ENCODE measurements at places on chromosomes 1 and 21.

DNA sequence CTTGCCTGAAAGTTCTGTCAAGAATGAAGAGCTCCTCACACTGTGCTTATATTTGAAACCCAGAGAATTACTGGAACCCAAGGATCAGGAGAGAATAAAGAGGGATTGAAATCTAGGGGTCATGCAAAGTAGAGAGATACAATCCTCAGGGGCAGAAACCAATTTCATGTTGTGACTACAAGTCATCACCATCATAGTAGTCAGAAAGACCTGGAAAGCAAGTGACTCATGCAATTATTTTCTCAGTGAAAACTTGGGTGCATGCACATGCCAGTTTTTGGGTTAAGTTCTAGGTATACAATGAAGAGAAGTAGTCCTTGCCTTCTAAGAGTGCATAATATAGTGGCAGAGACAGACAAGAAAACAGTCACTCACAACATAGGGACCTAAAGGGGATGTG lies 210.0 kb downstream of the ZC3H11B start:
- DNase-seq = no peak

- DNase-seq = no peak
These were observed 1381.8 kb downstream of the MRPL39 start for GRCh38 chr21:24225431-24225830.

DNA sequence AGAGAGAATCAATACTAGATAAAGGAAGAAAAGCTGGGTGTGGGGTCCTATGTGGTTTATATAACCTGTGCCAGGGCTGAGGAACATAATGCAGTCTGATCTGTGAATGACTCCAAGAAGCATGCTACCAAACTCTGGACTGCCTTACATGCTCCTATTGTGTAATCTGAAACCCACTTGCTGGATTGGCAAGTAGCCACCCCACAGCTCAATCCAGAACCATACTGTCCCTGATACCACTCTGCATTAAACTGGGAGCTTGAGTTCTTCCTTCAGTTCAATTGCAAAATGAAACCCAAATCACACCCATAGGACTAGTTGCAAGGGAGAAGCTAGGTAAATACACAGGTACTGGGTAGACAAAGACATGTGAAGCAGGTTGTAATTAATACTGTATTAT lies 115.4 kb upstream of the NEGR1 start:
- no peak for DNase-seq

GRCh38 chr1:239583536-239583935 lies 197.2 kb downstream of the CHRM3 start:
- no peak for DNase-seq

- no peak for DNase-seq
These were observed 188.2 kb downstream of the DYRK1A start for GRCh38 chr21:37554661-37555379.

DNA sequence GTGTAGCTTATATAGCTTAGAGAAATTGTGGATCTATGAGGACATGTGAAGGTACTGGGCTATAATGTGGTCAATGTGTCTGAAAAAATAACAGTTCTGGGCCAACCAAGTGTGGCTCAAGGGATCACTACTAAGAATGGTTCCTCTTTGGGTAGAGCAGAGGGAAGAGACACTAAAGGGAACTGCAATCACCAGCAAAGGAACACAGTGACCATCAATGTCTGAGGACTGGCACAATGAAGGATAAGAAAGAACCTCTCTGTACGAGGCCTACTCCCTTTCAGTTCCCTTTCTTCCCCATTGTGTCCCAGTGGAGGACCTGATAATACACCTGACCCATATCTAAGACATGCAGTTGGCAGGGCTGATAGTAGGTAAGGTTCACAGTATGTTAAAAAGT lies 89.9 kb upstream of the JAK1 start:
- DNase-seq = no peak

DNA sequence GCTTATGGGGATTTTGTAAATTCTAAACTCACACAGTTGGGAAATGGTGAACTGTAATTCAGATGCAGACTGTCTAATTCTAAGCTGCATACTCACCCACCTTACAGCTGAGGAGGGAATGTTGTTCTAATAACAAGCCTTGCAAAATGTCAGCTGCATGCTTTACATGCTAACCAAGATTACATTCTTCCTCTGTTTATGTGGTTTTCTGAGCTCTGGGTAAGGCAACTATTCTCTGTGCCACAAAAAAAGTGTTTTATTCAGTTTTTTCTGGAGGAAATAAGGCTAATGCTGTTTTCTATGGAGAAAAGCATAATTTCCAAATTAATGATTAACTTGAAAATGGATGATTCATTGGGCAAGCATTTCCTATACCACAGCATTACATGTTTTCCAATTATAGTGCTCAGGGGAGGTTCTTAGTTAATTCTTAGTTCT lies 64.9 kb downstream of the RGS13 start:
- DNase-seq = no peak

DNA sequence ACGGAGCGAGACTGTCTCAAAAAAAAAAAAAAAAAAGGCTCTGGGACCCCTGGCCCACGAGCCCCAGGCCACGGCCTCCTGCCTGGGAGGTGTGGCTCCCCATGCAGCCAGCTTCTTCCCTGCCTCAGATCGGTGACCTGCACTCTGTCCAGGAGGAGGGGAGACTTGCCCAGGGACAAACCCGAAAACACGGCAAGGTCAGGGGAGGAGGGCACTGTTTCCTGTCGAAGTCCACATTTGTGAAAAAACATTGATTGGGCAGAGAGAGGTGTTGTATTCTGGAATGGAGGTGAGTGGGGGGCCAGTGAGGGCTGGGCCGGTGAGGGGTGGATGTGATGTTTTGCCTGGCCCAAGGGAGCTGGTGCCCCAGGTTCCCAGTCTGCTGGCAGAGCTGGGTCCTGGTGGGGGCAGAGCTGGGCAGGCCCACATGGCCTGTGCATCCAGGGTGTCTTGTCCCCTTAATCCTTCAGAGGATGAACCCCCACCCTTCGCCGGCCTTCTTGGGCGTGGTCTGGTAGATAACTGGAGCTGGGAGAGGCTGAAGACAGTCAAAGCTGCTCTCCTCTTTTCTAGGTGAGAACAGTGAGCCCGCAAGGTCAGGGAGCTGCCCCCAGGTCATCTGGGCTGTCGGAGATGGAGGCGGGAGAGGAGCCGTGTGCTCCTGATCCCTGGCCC lies 12.4 kb upstream of the FAAP20 start:
- DNase-seq = no peak

DNA sequence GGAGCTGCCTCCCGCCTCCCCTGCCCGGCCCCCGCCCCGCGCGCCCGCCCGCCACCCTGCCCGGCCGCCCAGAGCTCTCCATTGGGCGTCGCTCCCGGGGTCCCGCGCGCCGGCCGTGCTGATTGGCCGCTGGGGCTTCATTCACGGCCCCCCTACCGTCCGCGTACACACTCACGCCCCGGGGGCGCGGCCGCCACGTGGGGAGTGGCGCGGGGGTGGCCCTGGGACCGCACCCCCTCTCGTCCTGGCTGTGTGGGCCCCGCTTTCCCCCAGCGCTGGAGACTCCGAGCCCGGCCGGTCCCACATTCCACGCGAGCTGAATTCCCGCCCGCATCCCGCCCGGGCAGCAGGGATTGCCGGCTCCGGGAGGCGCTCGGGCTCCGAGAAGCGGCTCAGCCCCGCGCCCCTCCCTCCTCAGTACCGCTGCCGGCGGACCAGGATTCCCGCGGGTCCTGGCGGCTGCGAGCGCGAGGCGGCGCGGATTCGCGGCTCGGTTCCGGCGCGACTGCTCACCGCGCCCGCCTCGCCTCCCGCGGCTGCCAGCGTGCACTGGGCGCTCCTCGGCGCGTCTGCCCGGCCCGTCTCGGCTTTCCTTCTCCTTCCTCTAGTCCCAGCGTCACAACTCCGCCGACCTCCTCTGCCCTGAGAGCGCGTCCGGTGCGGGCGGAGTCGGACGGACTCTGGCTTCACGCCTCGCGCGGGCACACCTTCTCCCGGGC lies 450 bp upstream of the POU3F1 start:
- DNase-seq = peak; percentile 82

DNA sequence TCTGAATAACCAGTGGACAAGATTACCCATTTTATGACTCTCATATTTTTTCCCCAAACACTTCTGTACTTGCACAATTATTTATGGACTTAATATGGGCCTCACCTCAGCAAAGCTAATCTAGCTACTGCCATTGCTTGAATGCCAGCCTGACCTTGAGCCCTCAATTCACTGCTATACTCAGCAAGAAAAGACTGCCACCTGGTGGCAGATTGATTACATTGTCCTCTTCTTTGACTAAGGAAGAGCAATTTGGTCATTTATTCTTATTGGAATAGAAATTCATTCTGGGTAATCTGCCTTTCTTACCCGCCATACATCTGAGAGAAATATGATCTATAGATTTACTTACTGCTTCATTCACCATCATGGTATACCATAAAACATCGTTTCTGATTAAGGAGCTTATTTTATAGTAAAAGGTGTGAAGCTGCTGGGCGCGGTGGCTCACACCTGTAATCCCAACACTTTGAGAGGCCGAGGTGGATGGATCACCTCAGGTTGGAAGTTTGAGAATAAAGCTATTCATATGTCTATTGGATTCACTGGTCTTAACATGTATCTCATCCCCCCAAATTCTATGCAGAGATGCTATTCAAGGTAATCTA lies 32.9 kb upstream of the DIPK1A start:
- peak; percentile 64 for DNase-seq

- no peak for DNase-seq
These were observed 59.8 kb upstream of the HAO2 start for GRCh38 chr1:119308806-119309205.

- DNase-seq = no peak
These were observed 20.5 kb downstream of the HSPG2 start for GRCh38 chr1:21916447-21917238.

DNA sequence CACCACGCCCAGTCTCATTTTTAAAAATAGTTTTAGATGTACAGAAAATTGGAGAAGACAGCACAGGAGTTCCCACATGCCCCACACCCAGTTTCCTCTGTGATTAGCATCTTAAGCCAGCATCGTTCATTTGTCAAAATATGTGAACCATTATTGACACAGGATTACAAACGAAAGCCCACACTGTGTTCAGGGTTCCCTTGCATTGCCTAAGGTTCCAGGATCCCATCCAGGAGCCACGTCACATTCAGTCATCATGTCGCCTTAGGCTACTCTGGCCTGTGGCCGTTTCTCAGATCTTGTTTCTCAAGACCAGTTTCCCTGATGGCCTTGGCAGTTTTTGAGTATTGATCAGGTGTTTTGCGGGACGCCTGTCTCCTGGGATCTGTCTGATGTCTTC lies 34.7 kb upstream of the TNFRSF1B start:
- DNase-seq = peak; percentile 37

DNA sequence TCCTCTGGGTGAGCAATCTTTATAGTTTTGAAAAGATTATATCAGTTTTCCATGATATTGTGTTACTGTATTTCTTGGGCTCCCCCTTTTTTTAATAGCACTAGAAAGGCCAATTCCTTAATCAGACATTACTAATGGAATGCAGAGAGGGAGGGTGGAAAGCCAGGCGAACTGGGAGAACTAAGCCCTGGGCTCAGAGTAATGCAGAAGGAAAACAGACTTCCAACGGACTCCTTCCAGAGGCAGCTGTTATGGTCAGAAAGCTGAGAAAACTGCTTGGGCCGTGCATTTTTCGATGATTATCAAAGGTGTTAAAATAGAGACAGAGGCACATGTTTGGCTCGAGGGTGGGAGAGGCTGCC lies 206.3 kb downstream of the FOXD2 start:
- DNase-seq = no peak

GRCh38 chr1:162734047-162734446 lies 56.5 kb upstream of the HSD17B7 start:
- DNase-seq = no peak

GRCh38 chr1:35600593-35600992 lies 27.5 kb downstream of the TFAP2E start:
- no peak for DNase-seq

GRCh38 chr21:44822484-44823178 lies 4.8 kb upstream of the SUMO3 start:
- DNase-seq = no peak

DNA sequence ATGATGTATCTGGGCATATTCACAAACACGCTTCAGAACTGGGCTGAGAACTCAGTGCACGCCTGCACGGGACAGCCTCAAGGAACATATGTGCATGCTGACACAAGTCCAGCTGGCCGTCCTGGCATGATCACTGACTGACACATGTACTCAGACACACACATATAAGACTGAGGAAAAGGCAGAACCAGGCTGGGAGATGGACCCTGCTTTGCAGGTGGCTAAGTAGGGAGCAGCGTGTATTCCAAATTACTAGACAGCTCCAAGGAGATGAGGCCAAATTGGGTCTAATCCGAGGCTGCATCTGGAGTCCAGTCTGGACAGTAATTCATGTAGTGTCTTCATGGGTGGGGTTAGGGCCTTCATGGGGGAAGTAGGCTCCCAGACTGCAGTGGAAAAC lies 41.4 kb upstream of the GJB5 start:
- no peak for DNase-seq

DNA sequence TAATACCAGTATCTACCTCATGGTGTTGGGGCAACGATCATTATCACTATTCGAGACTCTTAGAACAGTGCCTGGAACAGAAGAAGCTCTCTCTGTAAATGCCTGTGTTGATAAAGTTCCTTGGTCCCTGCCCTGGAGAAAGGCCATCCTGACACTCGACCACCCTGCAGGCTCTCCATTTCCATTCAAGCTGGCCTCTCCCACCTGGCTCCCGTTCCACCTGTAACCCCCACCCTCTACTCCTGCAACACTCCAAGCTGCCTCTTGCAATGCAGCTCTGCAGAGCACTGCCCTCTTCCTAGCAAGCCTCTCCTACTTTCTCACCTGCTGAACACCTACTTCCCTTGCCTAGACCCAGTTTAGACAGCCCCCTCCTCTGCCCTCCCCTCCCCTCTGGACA lies 6.1 kb downstream of the SPOCD1 start:
- DNase-seq = no peak

DNA sequence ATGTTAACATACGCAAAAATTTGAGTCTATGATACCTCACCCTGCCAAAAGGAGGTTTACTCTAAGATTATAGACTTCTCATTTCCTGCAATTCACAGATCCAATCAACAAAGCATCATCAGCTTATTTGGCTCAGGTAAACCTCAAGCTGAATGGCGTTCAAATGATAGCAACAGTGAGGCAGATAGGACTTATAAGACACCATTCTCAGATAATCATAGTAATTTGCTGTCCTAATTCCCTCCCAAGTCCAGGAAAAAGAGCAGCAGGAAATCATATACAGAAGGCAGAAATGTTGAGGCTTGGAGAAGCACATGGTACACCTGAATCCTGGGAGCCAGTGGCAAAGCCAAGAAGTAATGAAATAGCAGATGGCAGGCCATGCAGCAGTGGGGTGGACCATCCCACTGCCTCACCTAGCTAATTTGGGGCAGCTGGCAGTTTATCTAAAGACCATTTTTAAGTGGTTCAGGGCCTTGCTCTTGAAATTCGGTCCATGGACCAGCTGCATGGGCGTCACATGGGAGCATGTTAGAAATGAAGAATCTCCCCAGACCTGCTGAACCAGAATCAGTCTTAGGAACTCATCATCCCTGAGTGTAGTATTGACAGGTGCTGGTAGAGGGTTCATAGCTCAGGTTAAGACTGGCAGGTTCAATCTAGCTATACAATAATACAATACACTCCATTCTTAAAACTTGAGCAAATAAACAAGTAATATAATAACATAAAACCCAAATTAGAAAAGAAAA lies 57.7 kb downstream of the ASTN1 start:
- DNase-seq = no peak
